Renal cortex interstitium (tissue), 15 donors: ENCODE measurements at places on chromosomes 3 and 15. TPM values are rescaled to one million over a fixed set of nuclear protein-coding genes. Genes with fewer than 3 reads are reported as not detected.
A peak's percentile ranks its signal among the peaks of the same experiment; 100 is the strongest.

- no peak for DNase-seq
Observed at GRCh38 chr3:171462224-171462623, 2.0 kb upstream of the TNIK start.

- peak; percentile 57 for DNase-seq
Observed at GRCh38 chr3:129690406-129690805, 83.9 kb upstream of the PLXND1 start.

The TMEM108 gene
- polyA plus RNA-seq = 2.0 TPM

The RIOX2 gene
- polyA plus RNA-seq = 31.8 TPM

GRCh38 chr3:117059956-117060270, 350.3 kb downstream of the TUSC7 start:
- DNase-seq = no peak
